GM12865 (cell line): ENCODE measurements at places on chromosomes 4 and X.

DNA sequence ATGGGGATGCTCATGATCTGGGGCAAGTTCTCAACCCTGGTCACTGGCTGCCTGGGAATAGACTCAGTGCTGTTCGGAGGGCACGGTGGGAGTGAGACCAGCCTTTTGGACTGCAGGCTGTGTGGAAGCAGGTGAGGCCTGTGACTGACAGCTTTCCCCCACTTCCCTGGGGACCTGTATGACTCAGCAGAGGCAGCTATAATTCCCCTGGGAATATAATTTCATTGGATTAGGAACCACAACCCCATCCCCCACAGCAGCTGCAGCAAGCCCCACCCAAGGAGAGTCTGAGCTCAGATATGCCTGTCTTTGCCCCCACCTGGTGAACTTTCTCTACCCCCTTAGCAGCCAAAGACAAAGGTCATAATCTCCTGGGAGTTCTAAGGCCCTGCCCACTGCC lies 408.6 kb downstream of the PPP3CA start:
- DNase-seq = no peak

DNA sequence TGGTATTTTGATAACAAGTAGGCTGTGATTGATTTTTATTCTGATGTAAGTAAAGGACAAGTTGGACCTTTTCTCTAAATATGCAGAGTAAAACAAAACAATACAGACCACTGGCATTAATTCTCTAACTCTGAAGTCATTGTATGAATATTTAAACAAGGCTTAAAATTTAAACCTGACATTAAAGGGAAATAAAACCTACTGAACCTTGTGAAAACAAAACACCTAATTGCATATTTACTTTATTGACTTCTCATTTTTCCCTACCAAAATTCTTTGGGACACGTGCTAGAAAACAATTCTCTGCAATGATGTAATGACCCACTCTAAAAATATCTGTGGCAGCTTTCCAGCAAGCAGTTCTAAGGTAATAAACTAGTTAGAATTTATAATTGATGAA lies 369.7 kb upstream of the TRAM1L1 start:
- no peak for DNase-seq

DNA sequence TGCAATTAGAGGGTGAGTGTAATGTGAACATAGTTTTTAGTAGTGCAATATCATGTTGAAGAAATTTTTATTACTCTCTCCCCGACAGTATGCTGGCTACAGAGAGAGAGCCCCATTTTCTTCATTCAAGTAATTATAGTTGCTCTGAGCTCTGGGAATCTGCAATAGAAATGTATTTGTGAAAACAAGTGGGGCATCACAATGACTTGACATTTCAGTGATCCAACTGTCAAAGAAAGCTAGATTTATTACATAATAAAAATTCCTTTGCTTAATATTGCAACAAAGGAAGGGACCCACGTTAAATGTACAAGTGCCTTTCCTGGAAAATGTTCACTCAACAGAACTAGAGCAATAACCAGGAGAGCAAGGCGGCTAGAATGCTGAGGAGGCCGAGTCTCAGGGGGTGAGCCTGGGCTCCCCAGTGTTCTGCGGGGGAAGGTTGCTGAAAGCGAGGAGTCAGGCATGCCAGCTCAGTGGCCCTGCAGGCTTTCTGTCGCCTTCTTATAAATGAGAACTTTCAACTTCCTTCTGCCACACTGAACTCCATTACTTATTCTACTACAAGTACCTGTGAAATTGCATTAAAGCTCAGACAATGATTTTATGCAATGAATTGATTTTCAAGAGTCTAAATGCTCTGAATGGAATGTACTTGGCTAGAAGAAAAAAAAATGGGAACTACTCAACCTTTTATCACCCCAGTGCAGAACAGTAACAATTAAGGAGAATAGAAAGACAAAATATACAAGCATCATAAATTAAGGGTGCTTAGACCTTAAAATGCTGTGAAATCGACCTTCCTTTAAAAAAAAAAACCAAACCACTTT lies 476.4 kb downstream of the AFF2 start:
- DNase-seq = no peak

GRCh38 chr4:125484912-125485311 lies 170.2 kb downstream of the FAT4 start:
- no peak for DNase-seq

DNA sequence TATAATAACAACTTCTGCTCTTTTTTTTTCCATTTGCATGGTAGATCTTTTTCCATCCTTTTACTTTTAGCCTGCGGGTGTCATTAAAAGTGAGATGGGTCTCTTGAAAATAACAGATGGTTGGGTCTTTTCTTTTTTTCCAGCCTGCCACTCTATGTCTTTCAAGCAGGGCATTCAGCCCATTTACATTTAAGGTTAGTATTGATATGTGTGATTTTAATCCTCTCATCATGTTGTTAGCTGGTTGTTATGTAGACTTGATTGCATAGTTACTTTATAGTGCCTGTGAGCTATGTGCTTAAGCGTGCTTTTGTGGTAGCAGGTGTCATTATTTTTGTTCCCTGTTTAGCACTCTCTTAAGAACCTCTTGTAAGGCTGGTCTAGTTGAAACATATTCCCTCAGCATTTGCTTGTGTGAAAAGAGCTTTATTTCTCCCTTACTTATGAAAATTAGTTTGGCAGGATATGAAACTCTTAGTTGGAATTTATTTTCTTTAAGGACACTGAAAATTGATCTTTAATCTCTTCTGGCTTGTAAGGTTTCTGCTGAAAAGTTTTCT lies 326.1 kb downstream of the SH3BGRL start:
- DNase-seq = no peak

- DNase-seq = no peak
These were observed 556.8 kb upstream of the PCDH10 start for GRCh38 chr4:132592340-132592739.

DNA sequence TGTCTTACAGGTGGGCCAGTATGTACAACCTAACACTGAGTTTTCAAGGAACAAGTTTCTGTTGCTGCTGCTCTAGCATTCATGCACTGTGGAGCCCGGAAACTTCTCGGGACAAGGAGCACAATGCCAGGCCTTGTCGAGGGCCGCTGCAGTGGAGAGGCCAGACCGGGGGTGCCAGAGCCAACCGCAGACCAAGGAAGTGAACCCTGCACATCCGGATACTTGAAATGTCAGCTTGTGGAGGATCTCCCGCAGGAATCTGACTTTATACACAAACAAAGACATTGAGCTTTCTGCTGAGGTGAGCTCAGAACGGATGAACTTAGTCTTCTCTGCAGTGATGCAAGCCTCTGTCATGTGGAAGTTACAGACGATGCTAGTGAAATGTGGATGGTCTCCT lies 99.5 kb downstream of the ZNF827 start:
- no peak for DNase-seq

- DNase-seq = no peak
These were observed 44.0 kb upstream of the IGFBP7 start for GRCh38 chr4:57154191-57154590.

DNA sequence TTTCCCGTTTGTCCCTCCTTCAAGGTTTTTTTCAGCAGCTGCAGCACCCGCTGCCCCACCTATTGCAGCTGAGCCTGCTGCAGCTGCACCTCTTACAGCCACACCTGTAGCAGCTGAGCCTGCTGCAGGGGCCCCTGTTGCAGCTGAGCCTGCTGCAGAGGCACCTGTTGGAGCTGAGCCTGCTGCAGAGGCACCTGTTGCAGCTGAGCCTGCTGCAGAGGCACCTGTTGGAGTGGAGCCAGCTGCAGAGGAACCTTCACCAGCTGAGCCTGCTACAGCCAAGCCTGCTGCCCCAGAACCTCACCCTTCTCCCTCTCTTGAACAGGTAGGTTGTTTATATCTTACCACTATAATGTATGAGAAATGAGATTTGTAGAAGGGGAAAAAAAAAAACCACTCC lies 4.5 kb downstream of the PRR27 start:
- peak; percentile 0 for DNase-seq

GRCh38 chr4:96170198-96170597 lies 330.3 kb downstream of the PDHA2 start:
- peak; percentile 1 for DNase-seq

- DNase-seq = no peak
These were observed 118.9 kb upstream of the GK2 start for GRCh38 chr4:79526641-79527565.

DNA sequence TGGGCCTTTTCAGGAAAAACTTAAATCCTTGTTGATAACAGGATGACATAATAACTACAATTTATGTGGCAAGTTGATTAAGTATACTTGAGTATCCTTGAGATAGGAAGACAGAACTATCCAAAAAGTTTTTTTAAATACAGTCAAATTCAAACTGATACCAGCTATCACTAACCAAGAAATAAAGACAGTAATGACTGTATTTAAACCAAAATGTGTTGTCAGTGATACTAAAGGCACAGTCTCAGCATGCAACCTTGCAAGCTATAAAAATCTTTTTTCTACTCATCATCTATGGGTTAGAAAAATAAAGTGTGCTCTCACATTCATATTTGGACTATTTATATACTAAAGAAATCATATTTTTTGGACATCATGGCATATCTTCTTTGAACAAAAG lies 64.7 kb downstream of the PAPSS1 start:
- no peak for DNase-seq
